Stimulated activated CD4-positive, alpha-beta T cell treated with anti-CD3 and anti-CD28 coated beads, TNF-alpha, amount 100 ng/mL, for 4 hours (primary cell): ENCODE measurements at places on chromosomes 4 and X.

DNA sequence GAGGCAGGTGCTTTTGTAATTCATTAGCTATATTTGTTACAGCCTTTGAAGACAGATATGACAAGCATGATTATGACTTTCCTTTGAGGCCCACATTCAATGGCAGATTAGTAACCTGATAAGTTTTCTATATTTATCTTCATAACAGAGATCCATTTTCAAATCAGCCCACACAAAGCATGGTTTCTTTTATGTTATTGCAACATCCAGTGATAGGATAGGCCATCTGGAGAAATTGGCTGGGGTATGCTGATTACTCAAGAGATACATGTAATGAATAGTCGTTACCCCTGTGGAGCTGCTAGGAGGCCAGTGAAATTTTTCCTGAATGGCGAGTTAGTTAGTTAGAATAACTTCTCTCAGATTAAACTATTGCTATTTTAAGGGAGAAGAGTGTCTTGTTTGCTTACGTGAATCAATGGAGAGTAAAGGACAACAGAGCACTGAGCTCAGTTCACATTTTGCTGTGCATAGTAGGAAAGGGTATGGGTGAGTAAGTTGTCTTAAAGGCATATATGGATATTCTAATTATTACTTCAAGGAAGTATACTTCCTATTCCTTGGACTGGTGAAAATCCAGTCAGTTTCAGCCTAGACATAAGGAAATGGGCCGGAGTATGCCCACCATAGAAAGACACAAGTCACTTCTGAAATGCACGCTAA is 79.2 kb upstream of the DKK2 start:
- DNase-seq = no peak

- no peak for DNase-seq
Measured at GRCh38 chrX:9807355-9808182, 21.3 kb downstream of the SHROOM2 start.

GRCh38 chr4:10524196-10524833 is 67.1 kb upstream of the ZNF518B start:
- no peak for DNase-seq

DNA sequence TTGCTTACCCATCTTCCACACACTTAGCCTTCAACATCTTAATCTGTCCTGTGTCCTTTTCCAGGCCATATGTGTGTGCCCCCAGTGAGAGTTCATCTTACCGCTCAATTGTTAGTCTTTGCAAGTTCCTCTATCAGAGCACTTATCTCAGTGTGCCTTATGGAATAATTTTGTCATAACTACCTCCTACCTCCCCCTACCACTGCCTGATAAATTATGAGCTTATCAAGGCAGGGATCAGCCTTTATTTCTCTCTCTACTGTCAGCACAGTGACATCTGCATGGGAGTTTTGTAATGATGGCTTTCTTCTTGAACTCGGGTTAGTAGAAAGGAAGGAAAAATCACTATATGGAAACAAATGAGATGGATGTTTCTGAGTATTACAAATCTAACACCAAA is 53.2 kb downstream of the MTM1 start:
- no peak for DNase-seq

DNA sequence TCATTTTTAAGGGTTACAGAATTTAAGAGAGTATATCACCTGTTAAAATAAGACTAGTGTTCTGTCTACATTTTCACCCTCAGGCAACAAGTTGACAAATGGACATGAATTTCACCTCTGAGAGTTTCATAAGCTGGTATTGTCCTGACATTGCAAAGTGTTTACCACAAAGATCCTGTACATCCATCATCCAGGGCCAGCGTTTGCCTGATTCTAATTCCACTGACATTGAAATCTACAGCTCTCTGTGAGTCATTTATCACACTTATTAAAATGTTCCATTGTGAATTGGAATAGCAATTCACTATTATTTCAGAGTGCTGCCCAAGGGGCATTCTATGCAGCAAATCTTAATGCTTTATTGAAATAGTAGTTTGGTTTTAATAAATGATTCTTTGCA is 1499.4 kb upstream of the PCDH7 start:
- no peak for DNase-seq

GRCh38 chr4:5890063-5890727 is 2.7 kb downstream of the CRMP1 start:
- no peak for DNase-seq

DNA sequence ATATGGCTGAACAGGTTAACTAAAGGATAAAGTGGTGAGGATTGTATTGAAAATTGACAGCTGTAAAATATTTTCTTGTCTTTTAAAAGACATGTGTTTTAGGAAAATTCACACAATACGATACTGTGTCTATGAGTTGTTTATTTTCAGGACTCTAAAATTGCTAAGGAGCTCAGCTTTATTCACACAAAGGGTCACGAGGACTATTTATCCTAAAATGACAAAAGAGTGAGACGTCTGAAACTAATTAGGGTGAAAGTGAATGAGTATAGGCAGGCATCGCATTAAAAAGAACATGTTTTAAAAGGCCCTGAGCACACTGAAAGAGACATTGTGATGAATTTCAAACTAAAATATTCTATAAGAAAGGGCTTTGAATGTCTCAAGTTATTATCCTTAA is 304.7 kb downstream of the SH2D1A start:
- no peak for DNase-seq

GRCh38 chr4:147794787-147795413 is 63.0 kb downstream of the ARHGAP10 start:
- no peak for DNase-seq

GRCh38 chrX:118727686-118728339 is 407 bp downstream of the IL13RA1 start:
- DNase-seq = no peak

DNA sequence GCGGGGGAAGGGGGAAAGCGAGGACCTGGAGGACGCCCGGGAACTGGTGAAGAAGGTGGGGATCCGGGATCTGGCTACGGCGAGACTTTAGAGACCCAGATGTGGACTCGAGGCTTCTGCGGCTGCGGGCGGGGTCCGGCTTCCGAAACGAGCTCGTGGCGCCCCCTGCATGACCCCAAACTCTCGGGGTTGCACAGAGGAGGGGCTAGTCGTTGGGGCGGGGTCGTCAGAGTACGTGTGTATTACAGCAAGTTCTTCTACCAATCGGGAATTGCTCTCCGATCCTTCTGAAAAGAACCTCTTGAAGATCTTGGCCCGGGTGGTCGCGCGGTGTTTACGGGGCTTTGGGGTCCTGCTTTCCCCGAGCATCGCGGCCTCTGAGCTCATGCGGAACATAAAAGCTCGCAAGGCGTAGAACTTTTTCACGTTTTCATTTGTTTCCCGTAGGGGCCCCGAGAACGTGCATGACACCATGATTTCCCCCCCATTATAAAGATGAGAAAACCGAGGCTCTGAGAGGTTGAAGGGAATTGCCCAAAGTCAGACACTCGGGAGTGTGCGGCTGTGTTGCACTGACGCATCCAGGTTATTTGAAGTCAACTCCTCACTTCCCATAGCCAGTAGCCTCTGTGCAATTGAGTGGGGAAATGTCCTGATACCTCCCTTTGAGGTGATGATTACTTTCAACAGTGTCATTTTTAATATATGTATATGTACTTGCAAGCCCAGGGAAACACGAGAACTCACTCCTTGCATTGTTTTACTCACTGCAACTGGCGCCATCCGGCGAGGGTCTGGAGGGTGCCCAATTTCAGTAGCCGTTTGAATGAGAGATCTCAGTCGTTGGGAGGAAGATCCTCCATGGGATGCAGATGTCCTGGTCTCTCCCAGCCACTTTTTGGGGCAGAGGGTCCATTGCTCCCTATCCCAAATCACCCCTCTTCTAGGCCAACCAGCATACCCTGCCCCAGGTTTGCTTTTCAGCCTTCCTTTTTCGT is at the start of gene BEND4:
TSS of gene BEND4 (minus strand) at position 149 of the 998 bp plus-strand sequence. CDS start 512 bp downstream, outside the sequence.
- DNase-seq = peak; percentile 1

DNA sequence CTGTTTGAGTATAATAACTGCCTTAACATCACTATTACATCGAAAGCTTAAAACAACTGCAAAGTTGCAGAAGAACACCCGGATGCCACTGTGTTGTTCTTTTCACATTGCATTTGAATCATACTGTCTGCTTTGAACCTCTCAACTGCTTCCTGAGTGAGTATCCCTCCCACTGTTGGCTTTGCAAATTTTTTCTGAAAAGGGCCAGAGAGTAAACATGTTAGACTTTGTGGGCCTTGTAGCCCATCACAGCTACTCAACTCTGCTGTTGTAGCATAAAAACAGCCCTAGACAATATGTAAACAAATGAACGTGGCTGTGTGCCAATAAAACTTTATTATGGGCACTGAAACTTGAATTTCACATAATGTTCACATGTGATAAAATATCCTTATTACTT is 76.1 kb downstream of the NSG1 start:
- DNase-seq = no peak

DNA sequence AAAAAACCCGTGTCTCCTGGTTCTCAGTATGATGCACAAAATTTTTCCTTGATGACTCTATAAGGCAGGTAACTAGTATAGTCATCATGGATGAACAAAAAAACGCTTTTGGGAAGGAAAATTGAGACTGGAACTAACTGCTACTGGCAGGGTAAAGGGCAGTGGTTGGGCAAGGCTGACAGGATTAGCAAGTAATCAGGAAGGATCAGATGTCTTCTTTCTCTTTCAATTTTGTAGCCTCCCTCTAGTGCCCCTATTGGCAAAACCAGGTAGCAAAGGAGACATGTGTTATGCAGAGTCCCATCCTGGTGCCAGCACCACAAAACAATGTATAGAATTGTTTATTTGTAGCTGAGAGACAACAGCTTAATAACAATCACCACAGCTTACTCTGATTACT is 12.8 kb upstream of the SLITRK4 start:
- DNase-seq = no peak

DNA sequence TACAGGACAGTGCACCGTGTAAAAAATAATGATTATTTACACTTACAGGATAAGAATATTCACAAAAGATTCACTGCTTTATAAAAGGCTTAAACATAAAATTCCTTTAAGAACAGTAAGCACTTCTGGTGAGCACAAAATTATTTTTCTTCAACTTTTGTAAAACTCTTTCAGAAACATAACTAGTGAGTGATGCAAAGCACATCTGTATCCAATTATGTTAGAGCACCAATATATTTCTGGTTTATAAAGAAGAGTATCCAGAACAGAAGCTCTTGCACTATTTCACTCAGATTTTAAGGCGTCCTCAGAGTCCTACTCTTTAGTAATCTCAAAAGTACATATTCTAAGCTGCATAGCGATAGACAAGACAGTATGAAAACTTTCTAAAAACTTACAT is 276.0 kb downstream of the C4orf33 start:
- no peak for DNase-seq

- no peak for DNase-seq
Measured at GRCh38 chrX:68072041-68072440, 361.3 kb downstream of the OPHN1 start.

DNA sequence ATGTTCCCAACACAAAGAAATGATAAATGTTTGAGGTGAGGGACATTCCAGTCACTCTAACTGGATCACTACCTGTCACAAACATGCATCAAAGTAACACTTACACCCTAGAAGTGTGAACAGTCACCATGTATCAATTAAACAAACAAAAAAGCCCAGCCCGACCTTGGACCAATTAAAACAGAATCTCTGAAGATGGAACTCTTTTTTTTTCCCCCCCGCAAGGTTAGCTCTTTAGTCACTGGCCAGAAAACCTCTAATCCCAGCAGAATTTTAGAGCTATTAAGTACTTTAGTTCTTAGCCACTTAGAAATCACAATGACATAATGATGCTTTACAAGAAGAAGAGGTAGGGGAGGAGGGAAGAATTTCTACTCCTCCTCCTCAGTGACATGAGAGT is 154.5 kb downstream of the PALLD start:
- no peak for DNase-seq

GRCh38 chr4:120266602-120267001 is 200.0 kb upstream of the MAD2L1 start:
- no peak for DNase-seq

DNA sequence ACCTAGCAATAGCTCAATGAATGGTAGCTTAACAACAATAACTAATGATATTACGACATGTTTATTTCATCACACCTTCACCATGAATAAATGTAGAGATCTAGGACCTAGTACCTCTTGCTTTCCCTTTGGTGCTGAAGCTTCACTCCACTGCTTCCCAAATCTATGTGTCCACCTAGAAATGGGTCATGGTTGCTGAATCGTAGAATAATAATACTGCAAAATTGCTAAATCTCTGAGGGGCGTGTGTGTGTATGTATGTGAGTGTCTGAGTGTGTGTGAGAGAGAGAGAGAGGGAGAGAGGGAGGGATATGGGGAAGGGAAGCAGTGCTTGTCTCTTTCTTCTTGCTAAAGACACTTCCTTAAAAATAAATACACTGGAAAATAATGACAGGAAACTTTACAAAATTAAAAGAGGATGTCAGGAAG is 109.3 kb upstream of the BMP2K start:
- no peak for DNase-seq

- no peak for DNase-seq
Measured at GRCh38 chrX:115360220-115360781, 70.8 kb downstream of the LUZP4 start.

DNA sequence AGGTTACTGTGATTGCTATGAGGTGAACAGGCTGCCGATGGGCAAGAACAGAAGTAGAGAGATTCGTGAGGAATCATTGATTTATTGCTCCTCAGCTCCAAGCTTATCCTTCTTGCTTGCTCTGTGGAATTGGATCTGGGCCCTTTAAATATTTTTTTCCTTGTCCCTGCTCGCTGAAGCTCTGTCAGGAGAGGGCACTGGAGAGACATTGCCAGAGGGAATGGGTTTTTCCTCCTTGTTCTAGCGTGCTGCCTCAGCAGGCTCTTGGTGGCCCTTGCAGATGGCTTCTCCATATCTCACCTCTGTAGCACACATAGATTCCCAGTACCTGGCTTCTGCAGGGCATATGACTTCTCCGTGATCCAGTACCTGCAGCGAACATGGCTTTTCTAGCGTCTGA is 67.4 kb downstream of the CNGA2 start:
- DNase-seq = no peak

DNA sequence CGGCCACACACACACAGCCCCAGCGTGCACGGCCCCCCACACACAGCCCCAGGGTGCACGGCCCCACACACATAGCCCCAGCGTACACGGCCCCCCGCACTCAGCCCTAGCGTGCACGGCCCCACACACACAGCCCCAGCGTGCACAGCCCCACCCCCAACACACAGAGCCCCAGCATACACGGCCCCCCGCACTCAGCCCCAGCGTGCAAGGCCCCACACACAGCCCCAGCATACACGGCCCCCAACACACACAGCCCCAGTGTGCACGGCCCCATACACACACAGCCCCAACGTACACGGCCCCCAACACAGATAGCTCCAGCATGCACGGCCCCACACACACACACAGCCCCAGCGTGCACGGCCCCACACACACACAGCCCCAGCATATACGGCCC is 17.6 kb downstream of the GAK start:
- DNase-seq = no peak
